Activated T-helper 1 cell treated with anti-CD3 and anti-CD28 coated beads, Interleukin-12 subunit alpha, Interleukin-12 subunit beta, Interleukin-2, Interleukin-4 antibody, amounts not matched to agents 30 ng/mL and 10 ng/mL and 1 ng/mL, durations not matched to agents 14 hours and 24 hours and 36 hours (primary cell): ENCODE measurements at places on chromosomes 4 and X.

GRCh38 chrX:19785647-19786046 lies 101.8 kb downstream of the SH3KBP1 start:
- H3K36me3 ChIP-seq, result peaks cover 44% of the 10 kb centered on the region
- DNase-seq, result no peak
- peaks cover 46% of the 10 kb centered on the region for H3K4me1 ChIP-seq
- H3K27ac ChIP-seq, result peak overlapping the region; percentile 73
- H3K27me3 ChIP-seq, result no peaks in the 10 kb centered on the region

DNA sequence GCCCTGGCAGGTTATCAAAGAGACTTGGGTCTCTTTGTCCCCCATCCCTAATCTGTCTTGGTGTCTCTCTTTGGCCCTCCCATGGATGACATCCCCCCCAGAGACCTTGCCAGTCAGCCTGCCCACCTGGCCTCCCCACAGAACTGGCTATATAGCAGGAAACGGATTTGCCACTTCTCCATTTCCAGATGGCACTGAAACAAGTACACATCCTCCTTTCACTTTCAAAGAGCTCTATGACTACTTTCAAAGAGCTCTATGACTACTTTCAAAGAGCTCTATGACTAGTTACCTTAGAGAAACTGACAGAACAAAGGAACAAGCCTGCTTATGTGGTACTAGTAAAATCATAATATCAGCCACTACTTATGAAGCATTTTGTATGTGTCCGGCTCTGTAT lies 175.3 kb downstream of the MAML3 start:
- peaks cover 2% of the 10 kb centered on the region for H3K36me3 ChIP-seq
- no peaks in the 10 kb centered on the region for H3K27me3 ChIP-seq
- peaks cover 42% of the 10 kb centered on the region for H3K4me1 ChIP-seq
- DNase-seq, result no peak

DNA sequence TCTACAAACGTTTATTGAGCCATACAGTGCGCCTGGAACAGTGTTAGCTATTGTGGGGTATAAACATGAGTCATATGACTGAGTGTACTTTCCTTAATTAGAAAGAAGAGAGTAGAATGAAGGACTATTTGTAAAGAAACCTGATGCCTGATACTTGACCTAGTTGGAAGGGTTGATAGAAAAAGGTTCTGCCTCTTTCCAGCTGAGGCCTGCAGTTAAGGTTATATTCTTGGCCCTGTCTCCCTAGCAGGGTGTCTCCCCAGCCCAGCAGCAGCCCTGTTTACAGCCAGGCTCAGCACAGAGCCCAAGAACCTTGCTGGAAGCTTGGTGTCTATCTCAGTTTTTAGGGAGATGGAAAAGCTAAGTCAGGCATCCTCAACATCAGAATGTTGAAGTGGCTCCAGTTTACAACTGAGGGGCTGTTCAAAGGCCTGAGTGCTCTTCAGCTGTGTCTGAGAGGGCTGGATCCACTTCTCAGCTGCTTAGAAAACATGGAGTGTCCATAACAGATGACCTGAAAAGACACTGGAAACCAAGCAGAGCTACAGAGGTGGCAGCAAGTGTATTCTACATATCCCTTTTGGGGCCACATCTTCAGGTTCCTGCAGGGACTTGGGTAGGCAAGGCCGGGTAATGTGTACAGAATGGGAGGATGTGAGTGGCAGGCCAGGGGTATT lies 21.6 kb downstream of the NYX start:
- no peak for DNase-seq
- peaks cover 2% of the 10 kb centered on the region for H3K27me3 ChIP-seq

GRCh38 chrX:848386-848785 lies 217.8 kb downstream of the SHOX start:
- no peaks in the 10 kb centered on the region for H3K36me3 ChIP-seq
- DNase-seq, result no peak
- no peaks in the 10 kb centered on the region for H3K27me3 ChIP-seq
- no peak overlapping the region for H3K27ac ChIP-seq
- H3K4me1 ChIP-seq, result no peaks in the 10 kb centered on the region
- H3K4me3 ChIP-seq, result no peak overlapping the region

- DNase-seq, result no peak
- no peaks in the 10 kb centered on the region for H3K27me3 ChIP-seq
- H3K27ac ChIP-seq, result no peak overlapping the region
- no peak overlapping the region for H3K4me3 ChIP-seq
- H3K36me3 ChIP-seq, result no peaks in the 10 kb centered on the region
- H3K4me1 ChIP-seq, result no peaks in the 10 kb centered on the region
These were observed 199.3 kb downstream of the PCDH18 start for GRCh38 chr4:137333031-137333430.

- DNase-seq, result no peak
- peaks cover 7% of the 10 kb centered on the region for H3K27me3 ChIP-seq
- no peaks in the 10 kb centered on the region for H3K36me3 ChIP-seq
- H3K4me1 ChIP-seq, result peaks cover 3% of the 10 kb centered on the region
- no peak overlapping the region for H3K4me3 ChIP-seq
These were observed 133.6 kb upstream of the CPEB2 start for GRCh38 chr4:14868426-14869395.

- H3K27ac ChIP-seq, result peak overlapping the region; percentile 98
- DNase-seq, result peak; percentile 22
- peaks cover 18% of the 10 kb centered on the region for H3K4me1 ChIP-seq
- no peaks in the 10 kb centered on the region for H3K27me3 ChIP-seq
- H3K36me3 ChIP-seq, result peaks cover 11% of the 10 kb centered on the region
These were observed 640 bp downstream of the PHF8 start for GRCh38 chrX:54043541-54044125.

GRCh38 chrX:135436966-135437866 lies 15.5 kb downstream of the SMIM10L2A start:
- no peak overlapping the region for H3K4me3 ChIP-seq
- H3K27ac ChIP-seq, result no peak overlapping the region
- H3K36me3 ChIP-seq, result no peaks in the 10 kb centered on the region

GRCh38 chr4:54066718-54067129 lies 2.3 kb upstream of the CHIC2 start:
- H3K27me3 ChIP-seq, result no peaks in the 10 kb centered on the region
- H3K36me3 ChIP-seq, result peaks cover 6% of the 10 kb centered on the region
- no peak overlapping the region for H3K4me3 ChIP-seq
- H3K4me1 ChIP-seq, result peaks cover 26% of the 10 kb centered on the region

DNA sequence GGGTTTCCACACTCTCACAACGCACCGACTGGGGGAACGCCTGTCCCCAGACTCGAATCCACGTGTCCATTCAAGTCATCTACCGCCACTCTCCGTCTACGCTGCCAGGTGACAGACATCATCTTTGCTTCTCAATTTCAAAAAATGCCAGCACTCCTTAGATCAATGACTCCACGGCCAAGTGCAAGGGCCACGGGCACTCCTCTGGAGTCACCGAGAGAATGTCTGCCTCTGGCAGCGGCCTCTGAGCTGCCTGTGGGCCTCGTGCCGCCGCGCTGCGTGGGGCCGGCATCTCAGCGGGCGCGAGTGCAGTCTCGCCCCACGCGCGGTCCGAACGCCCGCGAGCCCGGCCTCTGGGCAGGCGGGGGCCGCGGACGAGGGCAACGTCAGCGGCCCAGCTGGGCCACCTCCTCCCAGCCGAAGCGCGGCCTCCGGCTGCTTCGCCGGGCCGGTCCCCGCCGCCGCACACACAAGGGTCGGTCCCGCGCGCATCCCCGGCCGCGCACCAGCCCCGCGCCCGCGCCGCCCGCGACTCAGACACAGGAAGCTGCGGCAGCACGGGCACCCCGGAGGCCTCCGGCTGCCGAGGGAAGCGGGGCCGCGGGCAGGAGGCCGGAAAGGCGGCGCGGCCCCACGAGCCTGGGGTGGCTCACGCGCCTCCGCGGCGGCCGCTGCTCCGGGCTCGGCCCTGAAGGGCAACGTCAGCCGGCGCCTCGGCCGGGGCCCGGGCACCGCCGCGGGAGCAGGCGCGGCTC lies 450 bp downstream of the ACSL1 start:
- peaks cover 8% of the 10 kb centered on the region for H3K27me3 ChIP-seq
- peaks cover 60% of the 10 kb centered on the region for H3K4me1 ChIP-seq
- H3K36me3 ChIP-seq, result peaks cover 13% of the 10 kb centered on the region
- H3K27ac ChIP-seq, result peak overlapping the region; percentile 95
- peak overlapping the region; percentile 92 for H3K4me3 ChIP-seq

GRCh38 chr4:185066179-185066578 lies 47.9 kb downstream of the HELT start:
- H3K4me3 ChIP-seq, result no peak overlapping the region
- H3K27me3 ChIP-seq, result peaks cover 15% of the 10 kb centered on the region
- no peak for DNase-seq
- H3K36me3 ChIP-seq, result no peaks in the 10 kb centered on the region

DNA sequence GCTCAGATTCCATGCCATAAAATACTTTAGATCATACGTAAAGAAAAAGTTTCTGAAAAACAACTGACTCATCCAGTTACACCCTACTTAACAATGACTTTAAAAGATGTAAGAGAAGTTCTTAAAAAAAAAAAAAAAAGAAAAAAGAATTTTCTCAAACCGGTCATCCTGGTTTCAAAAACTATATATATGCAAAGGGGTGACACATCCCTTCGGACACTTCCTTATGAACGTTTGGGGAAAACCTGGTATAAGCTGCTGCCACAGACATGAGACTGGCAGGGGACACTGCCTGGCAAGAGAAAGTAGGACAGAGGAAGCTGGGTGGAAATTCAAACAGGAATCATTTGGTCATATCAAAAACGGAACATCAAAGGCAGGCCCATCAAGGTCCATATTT lies 81.2 kb upstream of the PRSS48 start:
- H3K27me3 ChIP-seq, result peaks cover 6% of the 10 kb centered on the region
- H3K36me3 ChIP-seq, result no peaks in the 10 kb centered on the region
- DNase-seq, result no peak
- H3K27ac ChIP-seq, result no peak overlapping the region

DNA sequence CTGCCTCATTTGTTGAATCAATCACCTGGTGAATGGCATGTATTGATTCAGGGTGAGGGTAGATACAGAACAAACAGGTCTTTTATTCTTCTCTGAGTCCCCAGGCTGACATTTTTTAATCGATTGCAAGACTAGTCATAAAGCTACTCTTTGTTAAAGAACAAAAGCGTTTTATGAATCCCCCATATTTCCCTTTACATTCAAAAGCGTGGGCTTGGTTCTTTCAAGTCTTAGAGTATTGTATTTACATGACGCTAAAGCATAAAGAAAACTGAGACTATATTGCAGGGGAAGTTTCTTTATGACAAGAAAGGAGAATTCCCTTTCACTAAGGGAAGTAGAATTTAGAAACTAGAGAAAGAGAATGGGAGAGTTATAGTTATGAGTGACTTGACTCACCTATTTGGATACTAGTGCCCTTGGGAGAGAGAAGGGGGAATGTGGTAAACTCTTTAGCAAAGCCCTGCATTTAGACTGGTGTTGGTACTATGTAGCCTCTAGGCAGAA lies 69.3 kb upstream of the PDE5A start:
- DNase-seq, result no peak
- no peaks in the 10 kb centered on the region for H3K36me3 ChIP-seq
- H3K4me3 ChIP-seq, result no peak overlapping the region
- peaks cover 1% of the 10 kb centered on the region for H3K27me3 ChIP-seq

DNA sequence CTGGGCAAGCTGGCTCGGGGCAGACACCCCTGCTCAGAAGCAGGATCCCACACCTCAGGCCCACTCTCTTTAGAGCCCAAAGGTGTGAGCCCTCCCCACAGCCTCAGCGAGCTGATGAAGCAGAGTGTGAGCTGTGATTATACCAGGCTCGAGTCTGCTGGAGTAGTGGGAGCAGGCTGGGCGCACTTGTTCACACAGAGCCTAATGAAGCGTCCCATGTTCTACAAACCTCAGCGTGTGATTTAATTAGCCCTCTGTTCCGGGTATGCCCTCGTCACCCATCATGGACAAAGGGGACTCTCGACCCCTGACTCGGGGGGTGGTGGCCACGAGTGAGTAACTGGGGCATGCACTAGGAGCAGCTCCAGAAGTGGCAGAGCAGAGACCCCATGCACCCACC lies 62.3 kb downstream of the PPP2R2C start:
- no peak for DNase-seq
- H3K4me3 ChIP-seq, result no peak overlapping the region
- no peaks in the 10 kb centered on the region for H3K4me1 ChIP-seq

DNA sequence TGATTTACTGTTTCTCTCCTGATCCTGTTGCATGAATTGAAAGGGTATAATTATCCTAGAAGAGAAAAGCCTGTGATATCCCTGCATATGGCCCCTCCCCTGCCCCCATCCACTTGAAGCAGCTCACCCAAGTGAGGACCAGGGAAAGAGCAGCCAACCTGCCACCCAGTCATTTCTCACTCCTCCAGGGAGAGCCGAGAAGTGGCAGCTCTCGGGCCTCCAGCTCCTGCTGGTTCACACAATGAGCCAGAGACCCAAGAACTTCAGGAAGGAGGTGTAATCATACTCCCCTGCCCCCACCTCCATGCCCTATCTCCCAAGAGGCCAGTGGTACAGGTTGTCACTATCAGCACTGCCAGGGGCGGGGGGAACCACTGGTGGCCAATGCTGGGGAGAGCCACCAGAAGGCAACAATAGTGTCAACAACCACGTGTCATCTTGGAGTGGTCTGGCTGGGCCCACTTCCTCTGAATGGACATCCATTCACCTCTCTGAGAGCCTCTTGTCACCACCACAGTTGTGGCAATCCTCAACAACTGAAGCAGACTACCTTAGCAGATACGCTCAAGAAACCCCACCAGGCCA lies 42.9 kb downstream of the APOO start:
- H3K27ac ChIP-seq, result no peak overlapping the region
- H3K27me3 ChIP-seq, result no peaks in the 10 kb centered on the region
- H3K4me1 ChIP-seq, result no peaks in the 10 kb centered on the region
- H3K36me3 ChIP-seq, result peaks cover 4% of the 10 kb centered on the region

- no peaks in the 10 kb centered on the region for H3K36me3 ChIP-seq
- H3K4me1 ChIP-seq, result no peaks in the 10 kb centered on the region
- H3K4me3 ChIP-seq, result no peak overlapping the region
These were observed 110.7 kb downstream of the PSAPL1 start for GRCh38 chr4:7323872-7324650.

DNA sequence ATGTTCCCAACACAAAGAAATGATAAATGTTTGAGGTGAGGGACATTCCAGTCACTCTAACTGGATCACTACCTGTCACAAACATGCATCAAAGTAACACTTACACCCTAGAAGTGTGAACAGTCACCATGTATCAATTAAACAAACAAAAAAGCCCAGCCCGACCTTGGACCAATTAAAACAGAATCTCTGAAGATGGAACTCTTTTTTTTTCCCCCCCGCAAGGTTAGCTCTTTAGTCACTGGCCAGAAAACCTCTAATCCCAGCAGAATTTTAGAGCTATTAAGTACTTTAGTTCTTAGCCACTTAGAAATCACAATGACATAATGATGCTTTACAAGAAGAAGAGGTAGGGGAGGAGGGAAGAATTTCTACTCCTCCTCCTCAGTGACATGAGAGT lies 154.5 kb downstream of the PALLD start:
- no peak overlapping the region for H3K27ac ChIP-seq
- H3K4me1 ChIP-seq, result no peaks in the 10 kb centered on the region
- DNase-seq, result no peak

DNA sequence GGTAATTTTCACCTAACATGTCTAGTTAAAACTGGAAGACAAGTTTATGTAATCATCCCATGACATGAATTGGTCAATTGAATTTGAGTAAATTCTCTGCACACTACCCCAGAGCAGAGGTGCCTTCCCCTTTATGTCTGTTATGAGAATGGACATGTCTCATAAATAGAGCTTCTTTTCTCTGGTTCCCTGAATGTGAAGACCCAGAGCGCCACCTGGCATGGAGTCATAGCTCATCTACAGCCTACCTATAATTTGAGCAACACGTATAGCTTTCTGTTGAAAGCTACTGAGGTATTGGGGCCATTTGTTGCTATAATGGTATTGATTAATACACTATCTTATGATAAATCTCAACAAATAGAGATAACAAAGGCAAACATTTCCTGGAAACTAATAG lies 626.5 kb upstream of the GALNTL6 start:
- no peak overlapping the region for H3K4me3 ChIP-seq
- no peak for DNase-seq

- DNase-seq, result peak; percentile 15
- peak overlapping the region; percentile 90 for H3K4me3 ChIP-seq
- H3K27me3 ChIP-seq, result no peaks in the 10 kb centered on the region
- H3K4me1 ChIP-seq, result peaks cover 68% of the 10 kb centered on the region
These were observed 909 bp upstream of the SLAIN2 start for GRCh38 chr4:48340276-48340964.
